ENCODE measurements at places on chromosomes 6 and 20.

GRCh38 chr6:150745896-150746295 lies 119.6 kb upstream of the MTHFD1L start:
- no peak for DNase-seq

DNA sequence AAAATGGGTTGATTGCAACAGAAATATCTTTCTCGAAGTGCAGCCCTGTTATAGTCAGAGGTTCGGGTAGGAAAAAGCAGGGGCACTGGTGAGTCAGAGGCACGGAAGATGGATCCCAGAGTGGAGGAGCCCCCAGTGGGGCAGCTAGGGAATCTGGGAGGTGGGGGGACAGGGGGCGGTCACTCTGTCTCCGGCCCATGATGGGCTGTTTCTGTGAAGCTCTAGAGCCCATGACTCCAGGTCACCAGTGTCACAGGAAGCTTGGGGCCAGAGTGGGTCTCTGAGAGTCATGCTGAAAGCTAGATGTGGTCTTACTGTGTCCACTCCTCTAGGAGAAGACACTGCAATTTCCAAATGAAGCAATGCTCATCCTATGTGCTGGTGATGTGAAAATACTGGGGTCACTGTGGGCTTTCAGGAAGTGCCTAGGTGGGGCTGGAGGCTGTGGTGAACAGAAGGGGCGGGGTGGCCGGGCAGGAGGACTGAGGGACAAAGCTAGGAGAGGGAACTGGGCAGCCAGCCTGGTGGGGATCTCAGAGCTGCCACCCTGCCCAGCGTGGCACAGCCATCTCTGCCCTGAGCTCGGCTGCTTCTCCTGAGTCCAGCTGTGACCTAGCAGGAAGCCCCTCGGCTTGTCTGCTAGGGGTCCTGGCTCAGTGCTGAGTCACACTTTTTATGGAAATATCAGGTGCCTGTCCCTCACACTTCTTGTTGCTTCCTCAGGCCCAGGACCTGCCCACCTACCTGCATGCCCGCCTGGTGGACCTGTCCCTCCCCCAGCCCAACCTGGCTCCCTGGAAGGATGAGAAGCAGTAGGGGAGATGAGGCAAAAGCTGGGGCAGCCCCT lies 54.2 kb downstream of the IRF4 start:
- no peak for DNase-seq

DNA sequence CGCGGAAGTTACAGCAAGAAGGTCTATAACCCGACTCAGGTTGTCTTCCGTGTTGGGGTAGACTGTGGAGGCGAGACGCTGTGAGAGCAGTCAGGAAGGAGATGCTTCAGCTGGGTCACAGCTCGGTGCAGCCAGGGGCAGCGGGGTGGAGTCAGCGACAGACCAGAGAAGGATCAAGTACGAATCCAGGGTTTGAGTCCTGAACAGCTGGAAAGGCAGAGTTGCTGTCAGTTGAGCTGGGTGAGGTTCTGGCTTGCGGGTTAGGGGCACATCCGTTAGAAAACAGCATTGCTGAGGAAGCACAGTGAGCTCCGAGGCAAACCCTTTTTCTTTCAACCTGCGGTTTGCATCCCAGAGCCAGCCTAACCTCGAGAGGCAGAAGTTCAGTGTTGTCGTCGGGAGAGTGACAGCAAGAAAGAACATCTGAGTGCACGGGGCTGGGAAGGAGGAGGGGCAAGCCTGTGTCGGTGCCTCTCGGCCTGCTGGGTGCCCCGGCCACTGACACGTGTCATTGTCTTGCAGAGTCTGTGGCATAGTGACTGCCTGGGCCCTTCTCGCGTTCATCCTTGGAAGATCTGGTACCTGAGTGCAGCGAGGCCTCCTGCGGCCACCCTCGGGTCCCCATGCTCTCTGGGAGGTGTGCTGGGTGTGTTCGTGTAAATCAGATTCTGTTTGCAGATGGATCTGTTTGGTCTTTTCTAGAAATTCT lies 20.0 kb downstream of the PNLDC1 start:
- no peak for DNase-seq

GRCh38 chr20:5046656-5047339 lies 45.5 kb upstream of the SLC23A2 start:
- no peak for DNase-seq

GRCh38 chr20:56826705-56827665 lies 197.9 kb downstream of the TFAP2C start:
- no peak for DNase-seq

DNA sequence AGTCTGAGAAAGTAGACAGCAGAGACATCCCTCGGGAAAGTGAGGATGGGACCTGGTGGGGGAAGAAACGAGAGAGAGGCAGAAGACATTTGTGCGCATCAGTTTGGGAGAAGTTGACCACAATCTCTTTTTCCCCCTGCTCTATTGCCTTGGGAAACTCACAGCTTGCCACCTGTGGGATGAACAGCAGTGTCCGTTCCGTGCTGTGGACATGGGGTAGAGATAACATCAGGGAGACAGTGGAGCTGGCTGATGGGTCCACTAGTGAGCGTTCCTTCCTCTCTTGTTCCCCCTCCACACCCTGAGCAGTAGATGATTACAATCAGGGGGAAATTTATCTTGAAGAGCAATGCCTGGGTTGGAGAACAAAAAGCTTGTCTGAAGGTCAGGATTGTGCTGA lies 21.8 kb upstream of the RNF182 start:
- DNase-seq: no peak

GRCh38 chr6:159075506-159076228 lies 30.9 kb upstream of the TAGAP start:
- no peak for DNase-seq

GRCh38 chr20:62198931-62199330 lies 16.1 kb downstream of the MTG2 start:
- no peak for DNase-seq

DNA sequence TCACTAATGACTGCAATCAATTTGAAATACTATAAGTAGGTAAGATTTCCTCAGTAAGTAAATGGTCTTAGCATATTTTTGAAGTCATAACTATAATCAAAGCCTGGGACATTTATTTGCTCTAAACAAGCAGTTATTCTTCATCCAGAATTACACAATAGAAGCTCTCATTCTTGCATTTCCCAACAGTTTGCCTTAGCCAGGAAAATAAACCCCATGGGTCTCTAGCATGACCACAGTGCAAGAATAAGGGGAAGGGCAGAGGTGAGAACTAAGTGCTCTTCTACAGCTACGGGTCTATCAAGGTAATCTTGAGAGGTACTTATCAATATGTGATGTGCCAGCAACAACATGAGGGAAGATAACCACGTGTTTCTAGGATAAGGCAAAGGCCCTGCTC lies 14.1 kb upstream of the HLA-C start:
- DNase-seq: no peak

DNA sequence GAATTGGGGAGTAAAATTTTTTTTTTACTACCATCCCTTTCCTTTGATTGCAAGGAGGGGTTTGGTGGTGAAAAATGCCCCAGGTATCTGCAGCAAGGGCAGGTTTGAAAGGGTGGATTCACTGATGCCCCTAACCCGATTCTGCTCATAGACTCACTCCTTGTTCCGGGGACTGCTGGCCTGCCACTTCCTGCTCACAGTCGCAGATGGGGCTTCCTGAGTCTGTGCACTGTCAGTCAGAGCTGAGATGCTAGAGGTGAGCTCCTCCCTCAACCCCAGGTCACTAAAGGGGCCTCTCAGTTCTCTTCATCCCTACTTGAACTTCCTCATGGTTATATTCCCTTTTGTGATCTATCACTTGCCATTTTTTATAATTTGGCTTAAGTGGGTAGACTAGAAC lies 357.9 kb downstream of the FARS2 start:
- DNase-seq: no peak

GRCh38 chr6:7701212-7701834 lies 24.6 kb upstream of the BMP6 start:
- no peak for DNase-seq

DNA sequence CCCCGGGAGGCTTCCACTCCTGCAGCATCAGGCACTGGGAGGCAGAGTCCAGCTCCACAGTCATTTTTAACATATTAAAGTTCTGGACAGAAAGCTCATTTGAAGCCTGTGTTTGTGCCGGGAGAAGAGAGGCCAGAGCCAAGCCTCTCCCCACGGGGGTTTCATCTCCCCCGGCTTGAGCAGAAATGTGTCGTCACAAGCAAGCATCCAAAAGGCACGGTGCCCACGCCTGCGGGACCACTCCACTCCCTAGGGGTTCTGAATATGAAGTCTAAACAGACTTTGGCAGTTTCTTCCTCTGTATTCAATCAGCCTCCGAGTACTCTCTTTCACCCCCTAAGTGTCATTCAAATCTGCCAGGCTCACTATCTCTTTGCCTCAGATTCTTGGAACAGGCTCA lies 75.3 kb downstream of the STK35 start:
- DNase-seq: no peak

DNA sequence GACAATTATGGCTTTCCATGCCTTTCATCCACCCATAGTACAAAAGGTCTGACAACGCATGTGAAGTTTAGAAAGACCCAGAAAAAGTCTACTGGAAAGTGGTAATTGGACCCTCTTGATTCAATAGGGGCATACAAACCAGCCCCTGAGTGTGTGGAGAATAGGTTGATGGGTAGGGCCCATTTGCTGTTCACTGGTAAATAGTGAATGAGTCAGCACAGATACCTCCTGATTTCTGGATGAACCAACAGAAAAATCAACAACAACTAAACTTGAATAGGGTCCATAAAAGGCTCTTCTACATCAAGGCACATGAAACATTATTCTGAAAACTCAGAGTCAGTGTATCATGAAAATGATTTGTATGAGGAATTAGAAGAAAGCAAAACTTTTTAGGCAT lies 235.4 kb upstream of the SLC35B3 start:
- no peak for DNase-seq

GRCh38 chr6:32775071-32775470 lies 11.7 kb upstream of the HLA-DQB2 start:
- DNase-seq: no peak

DNA sequence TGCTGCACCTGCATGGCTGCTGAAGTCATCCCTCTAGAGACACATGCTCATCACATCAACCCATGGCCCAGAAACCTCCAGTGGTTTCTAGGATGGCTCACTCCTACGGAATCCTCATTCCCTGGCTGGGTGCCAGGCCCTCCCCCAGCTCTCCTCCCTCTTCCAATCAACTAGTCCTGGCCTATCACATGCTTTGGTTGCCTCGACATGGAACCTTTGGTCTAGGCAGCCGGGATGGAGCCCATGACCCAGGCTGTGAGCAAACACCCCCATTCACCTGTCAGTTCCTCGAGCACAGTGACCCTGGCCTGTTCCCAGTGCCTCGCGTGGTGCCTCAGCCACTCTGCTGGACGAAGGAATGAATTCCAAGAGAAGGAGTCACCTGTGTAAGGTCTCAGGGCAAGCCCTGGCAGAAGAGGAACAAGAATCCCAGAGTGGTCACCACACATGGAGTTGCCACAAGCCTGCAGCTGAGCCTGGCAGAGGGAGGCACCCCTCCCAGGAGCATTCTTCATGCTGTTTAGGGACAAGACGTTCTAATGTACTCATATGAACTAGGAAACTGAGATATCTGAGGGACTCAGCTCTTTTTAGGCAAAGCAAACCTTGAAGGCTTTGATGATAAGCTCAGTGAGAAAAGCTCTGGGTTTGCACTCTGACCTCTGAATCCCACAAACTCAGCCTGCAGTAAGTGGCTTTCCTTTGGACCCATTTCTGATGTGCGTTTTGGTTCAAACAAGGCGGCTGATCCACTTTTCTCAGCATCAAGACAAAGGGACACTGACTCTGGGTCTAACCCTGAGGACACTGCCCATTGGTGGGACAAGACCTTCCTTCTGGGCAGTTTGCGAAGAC lies 40.2 kb downstream of the PPP1R3G start:
- no peak for DNase-seq

- DNase-seq: no peak
Observed at GRCh38 chr20:57498425-57499400, 26.2 kb downstream of the CTCFL start.

GRCh38 chr20:49320460-49320859 lies 42.6 kb upstream of the ZNFX1 start:
- DNase-seq: no peak

DNA sequence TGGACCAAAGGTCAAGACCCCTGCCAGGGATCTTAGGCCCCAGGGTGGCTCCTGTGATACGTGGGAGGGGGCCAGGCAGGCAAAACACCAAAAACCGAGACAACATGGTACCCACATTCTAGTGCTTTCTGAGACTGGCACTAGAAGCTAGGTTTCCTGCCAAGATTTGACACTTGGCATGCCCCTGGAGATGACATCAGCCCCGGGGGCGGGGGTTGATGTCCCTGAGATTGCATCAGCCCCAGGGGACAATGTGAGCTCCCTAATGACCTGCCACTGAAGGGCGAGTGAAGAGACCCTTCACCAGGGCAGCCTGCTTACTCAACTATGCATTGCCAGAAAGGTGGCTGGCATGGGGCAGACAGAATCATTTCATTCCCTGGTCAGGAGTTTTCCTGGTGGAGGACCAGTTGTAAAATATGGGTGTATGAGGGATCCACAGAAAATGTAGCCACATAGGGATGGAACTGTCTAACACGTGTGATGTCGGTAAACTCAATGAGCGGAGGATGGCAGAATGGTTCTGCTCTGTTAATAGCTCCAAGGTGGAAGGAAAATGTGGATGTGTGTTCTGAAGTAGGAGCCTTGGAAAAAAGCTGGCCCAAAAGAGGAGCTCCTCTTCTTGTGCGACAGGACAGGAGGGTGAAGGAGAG lies 219.7 kb downstream of the UNC5CL start:
- DNase-seq: no peak

- no peak for DNase-seq
Observed at GRCh38 chr6:153725456-153725855, 313.6 kb upstream of the OPRM1 start.

DNA sequence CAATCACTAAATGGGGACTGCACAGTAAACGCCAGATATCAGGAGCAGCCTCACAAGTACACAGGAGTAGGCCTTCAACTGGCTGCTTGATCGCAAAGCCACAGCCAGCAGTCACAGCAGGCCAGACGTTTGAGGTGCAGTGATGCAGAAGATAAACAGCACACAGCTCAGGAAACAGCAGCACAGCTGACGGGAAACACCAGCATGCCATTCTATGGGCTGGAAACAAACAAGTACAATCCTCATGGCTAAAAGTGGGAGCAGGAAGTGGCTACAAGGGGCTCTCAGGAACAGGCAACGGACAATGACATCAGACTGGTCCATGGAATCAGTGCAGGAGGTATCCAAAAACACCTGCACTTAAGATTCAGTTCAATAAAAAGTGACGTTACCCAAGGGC lies 111.0 kb downstream of the DTNBP1 start:
- no peak for DNase-seq

DNA sequence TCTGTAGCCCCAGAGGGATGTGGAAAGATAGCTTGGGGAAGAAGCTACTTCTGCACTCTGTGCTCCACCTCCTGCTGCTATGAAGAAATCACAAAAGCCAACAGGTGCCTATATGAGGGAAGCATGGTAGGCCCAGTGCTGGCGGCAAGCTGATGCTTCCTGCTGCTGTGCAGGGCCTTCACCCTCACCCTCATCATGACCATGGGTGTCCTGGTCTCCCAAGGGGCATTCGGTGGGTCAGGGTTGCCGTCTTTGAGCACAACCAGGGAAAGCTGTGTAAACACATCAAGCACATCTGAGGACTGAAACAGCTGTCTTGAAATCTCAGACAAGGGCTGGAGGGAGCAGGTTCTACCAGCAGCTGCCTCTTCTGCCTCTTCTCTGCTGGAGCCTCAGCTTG lies 184.0 kb downstream of the FNDC1 start:
- DNase-seq: no peak

All from activated CD4-positive, CD25-positive, alpha-beta regulatory T cell treated with anti-CD3 and anti-CD28 coated beads, Interleukin-2, amount 50 U/mL, for 16 hours (primary cell).